A172 (cell line): ENCODE measurements at places on chromosomes 2 and 18.
A peak's percentile ranks its signal among the peaks of the same experiment; 100 is the strongest.

- DNase-seq: no peak
Observed at GRCh38 chr2:158255257-158255656, 153.6 kb downstream of the UPP2 start.

DNA sequence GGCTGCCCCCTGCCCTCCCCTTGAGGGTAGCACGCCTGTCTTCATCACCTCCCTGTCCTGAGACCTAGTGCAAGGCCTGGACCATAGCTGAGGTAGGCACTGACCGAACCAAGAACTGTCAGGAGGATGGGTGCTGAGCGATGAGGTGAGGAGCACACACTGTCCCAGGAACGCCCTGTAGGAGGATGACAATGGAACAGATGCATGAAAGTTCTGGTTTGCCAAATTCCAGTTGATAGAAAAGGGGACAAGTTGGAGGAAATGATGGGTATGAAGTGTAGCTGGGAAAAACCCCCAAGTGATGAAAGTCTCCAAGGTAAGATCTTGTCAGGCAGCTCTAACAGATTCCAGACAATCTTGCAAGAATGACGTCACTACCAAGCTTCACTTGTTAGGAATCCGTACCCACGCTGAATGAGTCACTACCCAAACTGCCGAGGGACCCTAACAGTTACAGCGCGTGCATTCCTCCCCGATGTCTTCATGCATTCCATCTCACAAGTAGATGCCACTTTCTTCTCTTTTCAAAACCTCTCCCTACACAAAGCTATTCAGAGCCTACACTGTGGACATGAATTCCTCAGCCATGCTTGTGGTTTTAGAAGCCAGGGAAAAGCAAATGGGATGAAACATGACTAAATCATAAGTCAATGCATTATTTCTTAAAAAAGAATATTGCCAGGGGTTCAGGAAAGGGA, 27.6 kb downstream of the MRPL33 start:
- DNase-seq: peak; percentile 100

DNA sequence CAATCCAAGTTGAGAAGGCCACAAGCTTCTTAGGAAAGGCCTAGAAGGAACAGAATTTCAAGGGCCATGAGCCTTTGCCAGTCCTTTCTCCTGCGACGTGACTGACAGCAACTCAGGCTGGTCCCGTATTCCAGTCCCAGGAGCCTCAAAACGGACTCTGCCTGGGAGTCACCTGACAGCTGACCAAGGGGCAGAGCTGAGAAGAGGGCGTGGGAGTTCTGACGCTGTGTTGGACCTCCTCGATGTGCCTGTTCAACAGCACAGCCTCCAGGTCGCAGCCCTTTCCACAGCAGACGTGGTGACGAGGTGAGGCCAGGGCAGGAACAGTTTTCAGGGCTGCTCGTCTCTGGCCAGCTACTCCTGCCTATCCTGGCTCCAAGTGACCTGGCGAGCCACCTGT, 37.6 kb downstream of the CENPO start:
- DNase-seq: no peak

DNA sequence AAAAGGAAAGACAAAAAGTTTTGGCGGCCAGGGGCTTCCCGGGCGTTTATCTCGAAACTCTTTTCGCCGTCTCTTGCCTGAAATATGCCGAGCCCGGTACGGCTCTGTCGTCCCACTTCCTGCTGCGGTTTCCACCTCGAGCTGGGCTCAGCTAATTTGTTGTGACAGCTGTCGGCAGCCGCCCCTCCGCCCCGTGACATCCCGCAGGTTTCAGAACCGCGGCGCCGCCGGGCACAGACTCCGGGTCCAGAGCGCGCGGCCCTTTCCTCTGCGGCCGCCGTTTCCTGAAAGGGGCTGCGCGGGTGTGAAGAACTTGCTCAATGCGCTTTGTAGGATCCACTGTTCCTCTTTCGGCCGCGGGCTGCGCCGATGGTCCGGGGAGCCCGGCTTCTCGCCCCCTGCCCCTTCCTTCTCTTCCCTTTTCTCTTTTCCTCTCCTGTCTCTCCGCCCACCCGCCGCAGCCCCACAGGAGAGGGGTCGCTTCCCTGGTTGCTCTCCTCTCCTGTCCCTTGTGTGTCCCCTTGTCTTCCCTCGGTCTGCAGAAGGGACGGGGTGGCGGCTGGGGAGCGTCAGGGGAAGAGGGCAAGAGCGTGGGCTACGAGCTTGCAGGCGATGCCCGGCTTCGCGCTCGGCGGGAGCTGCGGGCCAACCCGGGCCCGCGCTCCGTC, 648 bp downstream of the ARID5A start:
- peak; percentile 54 for DNase-seq

- peak; percentile 97 for DNase-seq
Observed at GRCh38 chr2:230974096-230974913, 21.6 kb upstream of the SPATA3 start.

GRCh38 chr2:157386247-157386646, 57.6 kb downstream of the CYTIP start:
- no peak for DNase-seq
